SK-MEL-5 (cell line): ENCODE measurements at places on chromosomes 2 and 18. TPM values are rescaled to one million over a fixed set of nuclear protein-coding genes. Genes with fewer than 3 reads are reported as not detected.

GRCh38 chr18:11308499-11308898 lies 159.1 kb upstream of the PIEZO2 start:
- no peak for DNase-seq

- DNase-seq: peak; percentile 26
Observed at GRCh38 chr2:96305979-96306308, 598 bp upstream of the SNRNP200 start.

Gene ABHD1
- total RNA-seq: 1.1 and 1.5 TPM in 2 replicates

DNA sequence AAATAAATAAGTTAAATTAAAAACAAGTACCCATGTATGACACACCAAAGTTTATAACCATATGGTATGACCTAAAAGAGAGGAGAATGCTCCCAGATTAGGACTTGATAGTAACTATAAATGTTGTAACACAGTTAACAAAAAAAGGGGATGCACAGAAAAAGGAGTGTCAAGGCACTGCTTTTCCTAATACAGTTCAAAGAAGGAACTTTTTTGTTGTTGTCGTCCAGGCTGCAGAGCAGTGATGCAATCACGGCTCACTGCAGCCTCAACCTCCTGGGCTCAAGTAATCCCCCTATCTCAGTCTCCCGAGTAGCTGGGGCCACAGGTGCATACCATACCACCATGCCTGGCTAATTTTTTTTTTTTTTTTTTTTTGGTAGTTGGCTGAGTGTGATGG lies 2.7 kb downstream of the NARS1 start:
- DNase-seq: no peak

- no peak for DNase-seq
Observed at GRCh38 chr2:134023854-134024253, 230.0 kb upstream of the MGAT5 start.

DNA sequence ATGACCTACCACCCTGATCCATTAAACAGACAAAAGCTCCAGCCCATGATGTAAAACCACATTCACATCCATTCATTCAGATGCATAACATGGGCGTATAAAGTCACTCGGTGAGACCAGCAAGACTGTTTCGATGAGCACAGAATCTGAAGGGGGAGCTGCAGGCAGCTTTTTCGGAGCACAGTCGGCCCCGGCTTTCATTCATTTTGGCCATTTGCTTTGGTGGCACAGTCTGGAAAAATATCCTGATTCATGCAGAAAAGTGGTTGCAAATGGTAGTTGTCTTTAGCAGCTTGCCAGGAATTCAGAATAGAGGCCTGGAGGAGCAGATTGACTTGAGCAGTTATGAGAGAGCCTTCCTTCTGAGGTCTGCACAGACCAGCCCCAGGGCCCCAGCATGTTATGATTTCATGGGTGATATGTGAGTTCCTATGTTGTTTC lies 11.2 kb downstream of the ARID5A start:
- DNase-seq: no peak

- DNase-seq: no peak
Observed at GRCh38 chr2:183409662-183410061, 285.4 kb downstream of the NUP35 start.

GRCh38 chr2:6353669-6354068 lies 512.0 kb downstream of the CMPK2 start:
- no peak for DNase-seq

Gene ACVR1
- 6.1 and 7.2 TPM in 2 replicates for total RNA-seq

- no peak for DNase-seq
Observed at GRCh38 chr2:227921648-227922047, 50.2 kb downstream of the DAW1 start.

Gene RAB6C
- total RNA-seq: not detected in 2 replicates

GRCh38 chr2:100877555-100877954 lies 57.6 kb downstream of the NPAS2 start:
- no peak for DNase-seq

- no peak for DNase-seq
Observed at GRCh38 chr2:161138429-161138828, 21.8 kb upstream of the TANK start.

DNA sequence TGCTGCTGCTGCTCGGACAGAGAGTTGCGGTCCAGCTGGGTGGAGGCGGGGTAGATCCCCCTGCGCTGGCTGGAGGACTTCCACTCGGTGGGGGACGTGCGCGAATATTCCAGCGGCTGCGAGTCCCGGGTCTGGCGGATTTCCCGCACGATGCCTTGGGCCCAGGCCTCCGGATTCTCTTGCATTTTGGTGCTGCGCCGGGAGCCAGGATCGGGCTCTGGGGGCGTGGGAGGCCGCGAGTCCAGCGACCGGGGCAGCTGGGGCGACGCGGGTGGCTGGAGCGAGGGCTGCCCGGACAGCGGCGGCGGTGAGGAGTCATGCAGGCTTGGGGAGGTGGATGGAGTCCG lies 4.8 kb downstream of the NT5C1B start:
- DNase-seq: no peak

DNA sequence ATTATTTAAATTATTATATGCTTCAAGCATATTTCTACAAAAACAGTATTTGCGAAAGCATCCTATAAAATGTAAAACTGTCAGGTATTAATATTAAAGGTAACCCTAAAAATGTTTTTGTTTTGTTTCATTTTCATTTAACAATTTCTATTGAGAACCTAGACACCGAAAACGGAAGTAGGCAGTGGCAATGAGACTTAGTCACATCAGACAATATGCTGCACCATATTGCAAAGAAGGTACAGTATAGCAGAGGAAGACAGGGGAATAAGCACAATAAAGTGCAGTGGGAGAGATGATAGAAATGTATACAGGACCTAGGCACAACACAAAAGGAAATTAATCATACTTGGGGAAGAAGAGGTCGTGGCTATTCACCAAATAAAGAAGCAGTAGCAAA lies 12.2 kb downstream of the SCN1A start:
- DNase-seq: no peak

Gene ARHGAP15
- 0.71 and 2.4 TPM in 2 replicates for total RNA-seq

- no peak for DNase-seq
Observed at GRCh38 chr2:184646177-184646576, 47.8 kb downstream of the ZNF804A start.

- no peak for DNase-seq
Observed at GRCh38 chr2:190540048-190540447, 5.5 kb upstream of the NEMP2 start.

Gene MTHFD2
- 319 and 361 TPM in 2 replicates for total RNA-seq

DNA sequence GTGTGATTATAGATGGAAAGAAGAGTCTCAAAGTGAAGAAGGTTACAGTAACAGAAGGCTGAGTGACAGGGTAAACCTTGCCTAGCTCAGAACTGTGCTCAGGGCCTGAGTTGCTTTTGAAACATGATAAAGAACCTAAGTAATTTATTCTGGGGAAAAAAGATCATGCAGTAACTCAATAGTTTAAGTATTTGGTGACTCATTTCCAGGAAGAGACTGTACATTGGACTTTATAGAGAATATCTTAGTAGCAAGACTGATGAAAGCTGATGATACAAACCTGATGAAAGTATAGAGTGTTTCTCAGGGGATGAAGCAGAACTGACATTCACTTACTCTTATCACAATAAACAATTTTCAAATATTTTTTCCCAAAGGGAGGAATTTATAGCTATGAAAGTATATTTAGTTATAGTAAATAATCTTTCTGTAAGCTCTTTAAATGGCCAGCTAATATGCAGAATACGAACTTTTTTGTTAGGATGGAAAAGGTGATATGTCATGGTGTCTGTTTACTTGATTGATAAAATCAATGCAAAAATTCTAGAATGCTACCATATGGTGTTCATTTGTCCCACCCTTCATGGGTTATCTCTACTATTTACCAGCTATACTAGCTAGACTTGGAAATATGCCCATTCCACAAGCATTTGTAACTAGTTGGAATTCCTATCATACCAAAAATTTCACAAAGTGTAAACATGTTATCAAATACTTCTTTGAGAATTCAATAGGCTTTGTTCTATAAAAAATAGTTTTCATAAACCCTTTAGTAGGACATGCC lies 1265.5 kb upstream of the ACVR2A start:
- DNase-seq: no peak

DNA sequence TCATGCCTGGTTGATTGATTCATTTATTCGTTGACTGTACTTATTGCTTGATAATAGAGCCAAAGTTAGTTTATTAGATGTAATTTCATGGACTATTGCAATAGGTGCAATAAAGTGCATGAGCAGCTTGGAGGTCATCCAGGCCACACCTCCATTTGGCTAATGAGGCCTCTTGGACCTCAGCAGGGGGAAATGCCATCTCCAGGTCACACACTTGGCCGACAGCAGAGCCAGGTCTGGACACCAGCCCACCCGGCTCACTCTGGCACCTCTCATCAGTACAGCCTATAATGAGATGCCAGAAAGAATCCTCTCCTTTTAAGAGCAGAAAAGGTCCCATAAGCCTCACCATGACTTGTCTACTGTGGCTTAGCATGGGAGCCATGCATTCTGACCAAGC lies 71.2 kb upstream of the AFF3 start:
- no peak for DNase-seq

DNA sequence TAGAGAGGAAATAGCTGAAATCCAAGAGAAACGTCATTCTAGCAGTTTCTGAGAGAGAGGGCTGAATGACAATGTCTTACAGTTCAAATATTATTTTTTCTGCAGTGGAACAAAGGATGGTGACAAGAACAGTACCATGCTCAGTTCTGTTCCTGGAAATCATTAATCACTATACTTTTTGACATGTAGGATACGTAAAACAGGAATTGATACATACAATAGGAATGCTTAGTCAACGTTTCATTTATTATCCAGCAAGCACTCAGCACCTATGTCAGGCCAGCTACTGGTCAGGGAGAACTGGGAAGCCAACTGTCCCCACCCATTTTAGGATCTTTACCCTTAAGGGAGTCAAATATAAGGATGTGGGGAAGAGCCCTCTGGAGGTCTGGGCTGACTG lies 114.7 kb downstream of the DHRS9 start:
- no peak for DNase-seq

Gene FIGN
- total RNA-seq: 2.0 and 2.3 TPM in 2 replicates

DNA sequence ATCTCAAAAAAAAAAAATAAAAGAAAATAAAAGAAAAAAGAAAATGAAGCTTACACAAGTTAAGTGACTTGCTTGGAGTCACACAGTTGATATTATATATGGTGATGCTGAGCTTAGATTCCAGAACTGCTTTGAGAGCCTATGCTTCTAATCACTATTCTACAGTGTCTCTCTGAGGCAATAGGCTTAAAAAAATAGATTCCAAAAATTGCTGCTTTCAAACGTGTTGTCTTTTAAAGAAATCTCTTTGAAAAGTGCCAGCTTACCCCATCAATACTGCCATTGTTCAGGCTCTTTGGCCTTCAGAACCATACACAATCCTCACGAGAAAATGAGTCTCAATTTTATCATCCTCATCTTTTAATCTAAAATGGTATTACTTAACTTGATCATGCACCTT lies 102.6 kb downstream of the CDK15 start:
- DNase-seq: peak; percentile 42

Gene TCF4
- 0.98 and 1.8 TPM in 2 replicates for total RNA-seq

Gene ASIC4
- not detected in 2 replicates for total RNA-seq

Gene REG1B
- not detected in 2 replicates for total RNA-seq

Gene LIMS3
- 0.64 TPM in 1 of 2 replicates, not detected in the other for total RNA-seq

GRCh38 chr18:389658-390357 lies 110.7 kb downstream of the COLEC12 start:
- no peak for DNase-seq

DNA sequence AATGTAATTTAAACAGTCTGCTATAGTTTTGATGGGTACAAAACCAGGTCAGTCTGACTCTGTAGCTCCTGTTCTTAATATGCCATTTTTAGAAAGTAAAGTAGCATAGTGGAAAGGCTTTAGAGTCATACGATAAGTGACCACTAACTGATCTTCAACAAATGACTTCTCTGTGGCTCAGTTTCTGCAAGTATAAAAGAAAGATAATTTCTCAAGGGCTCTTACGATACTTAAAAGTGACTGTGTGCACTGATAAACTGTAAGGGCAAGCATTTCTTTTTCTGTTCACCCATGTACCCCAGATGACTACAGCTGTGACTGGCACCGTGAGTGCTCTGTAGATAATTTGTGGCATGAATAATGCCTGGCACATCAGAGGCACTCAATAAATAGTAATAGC lies 178.7 kb downstream of the LCLAT1 start:
- no peak for DNase-seq

GRCh38 chr18:35458271-35458670 lies 39.5 kb downstream of the INO80C start:
- DNase-seq: no peak

- DNase-seq: no peak
Observed at GRCh38 chr2:101282980-101283379, 25.5 kb downstream of the RNF149 start.

Gene TRIM43
- total RNA-seq: not detected in 2 replicates

Gene MSH2
- total RNA-seq: 46.3 and 46.9 TPM in 2 replicates

DNA sequence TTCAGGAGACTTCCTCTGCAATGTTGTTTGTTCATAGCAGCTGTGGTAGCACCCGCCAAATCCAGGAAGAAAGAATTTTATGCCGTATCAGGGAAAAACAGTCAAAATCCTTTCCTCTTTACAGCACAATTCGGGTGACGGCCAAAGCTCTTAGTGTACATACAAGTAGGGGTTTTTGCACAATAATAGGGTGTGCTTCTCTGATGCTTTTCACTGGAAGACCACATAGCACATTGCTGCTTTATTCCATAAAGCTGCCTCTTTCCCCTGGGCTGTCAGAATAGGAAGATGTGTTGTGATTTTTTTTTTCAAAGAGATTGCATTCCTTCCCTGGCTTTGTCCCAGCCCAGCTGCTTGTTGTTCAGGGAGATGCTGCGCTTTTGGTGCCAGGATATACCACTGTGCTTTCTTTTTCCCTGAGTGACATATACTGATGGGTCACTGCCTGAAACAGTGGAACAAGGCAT lies 27.2 kb upstream of the LANCL1 start:
- DNase-seq: no peak

DNA sequence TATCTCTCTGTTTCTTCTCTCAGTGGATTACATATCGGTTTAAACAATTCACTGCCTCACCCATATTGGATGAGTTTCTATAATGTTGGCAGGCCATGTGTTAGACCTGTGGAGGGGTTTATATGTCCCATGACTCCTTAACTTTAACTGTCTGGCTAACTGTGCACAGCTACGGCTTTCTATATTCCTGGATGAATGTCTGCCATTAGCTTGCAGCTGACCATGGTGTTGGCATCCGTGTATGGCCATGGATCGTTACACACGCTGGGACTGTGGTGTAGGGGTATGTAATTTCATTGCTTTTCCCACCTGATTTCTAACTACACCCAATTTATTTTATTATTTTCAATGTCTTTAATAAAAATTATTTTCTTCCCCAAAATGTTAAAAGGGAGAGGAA lies 3.3 kb upstream of the TANC1 start:
- DNase-seq: peak; percentile 41

Gene GCKR
- total RNA-seq: not detected in 2 replicates

- no peak for DNase-seq
Observed at GRCh38 chr2:45470531-45470930, 140.5 kb downstream of the SRBD1 start.
